Right renal pelvis (tissue), 4 donors: ENCODE measurements at places on chromosomes 12 and 14. TPM values are rescaled to one million over a fixed set of nuclear protein-coding genes. Genes with fewer than 3 reads are reported as not detected.

DNA sequence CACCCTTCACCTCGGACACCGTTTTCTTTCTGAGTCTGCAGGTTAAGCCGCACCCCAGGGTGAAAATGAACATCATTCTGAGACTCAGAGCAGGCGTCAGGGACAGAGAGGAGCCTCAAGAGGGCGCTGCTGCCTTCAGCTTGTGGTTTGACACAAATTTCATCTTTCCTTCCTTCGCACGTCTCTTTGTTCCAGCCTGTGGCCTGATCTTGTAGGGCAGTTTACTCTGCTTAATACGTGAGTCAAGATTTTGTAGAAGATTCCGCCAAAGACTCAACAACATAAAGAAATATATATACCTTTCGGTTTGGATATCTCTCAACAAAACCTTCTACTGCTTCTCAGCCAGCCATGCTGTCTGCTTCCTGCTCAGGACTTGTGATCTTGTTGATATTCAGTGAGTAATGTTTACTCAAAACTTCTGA is 329.3 kb upstream of the OR4E1 start:
- no peak for DNase-seq

GRCh38 chr12:127943481-127944210 is 323.3 kb upstream of the TMEM132C start:
- no peak for DNase-seq

Gene TEX52
- 0.63 TPM for polyA plus RNA-seq

Gene TMEM233
- polyA plus RNA-seq = 1.2 TPM

DNA sequence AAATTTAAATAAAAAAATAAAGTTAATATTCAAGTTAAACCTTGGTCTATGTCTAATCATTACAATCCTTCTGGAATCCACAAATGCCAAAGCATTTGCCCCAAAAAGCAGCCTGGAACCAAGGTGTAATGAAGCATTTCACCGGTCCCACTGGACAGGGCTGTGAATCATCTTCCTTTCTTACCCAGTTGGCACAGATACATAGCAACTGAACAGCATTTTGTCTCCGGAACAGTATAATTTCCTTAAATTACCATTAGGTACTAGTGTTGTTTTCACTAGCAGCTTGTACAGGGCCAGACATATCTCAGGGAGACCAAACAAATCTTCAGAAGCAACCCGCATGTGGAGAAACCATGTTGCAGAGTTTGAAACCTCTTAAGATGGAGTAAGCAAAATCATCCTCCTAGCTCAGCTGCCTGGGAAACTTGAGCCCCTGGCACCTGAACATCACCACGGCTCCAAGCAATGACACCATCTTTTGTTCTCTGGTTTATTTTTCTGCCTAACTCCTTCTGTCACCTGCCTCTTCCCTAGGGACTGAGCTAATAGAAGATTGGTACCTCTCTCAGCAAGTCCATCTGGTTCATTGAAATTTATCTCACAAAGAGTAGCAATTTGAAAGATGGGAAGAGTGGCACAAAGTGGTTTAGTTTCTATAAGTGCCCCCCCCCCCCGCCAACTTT is 17.9 kb upstream of the MDM1 start:
- DNase-seq = no peak

Gene B4GALNT1
- polyA plus RNA-seq = 0.82 TPM

GRCh38 chr12:65074932-65075331 is 46.2 kb downstream of the WIF1 start:
- DNase-seq = no peak

Gene SLC7A8
- polyA plus RNA-seq = 94.3 TPM

DNA sequence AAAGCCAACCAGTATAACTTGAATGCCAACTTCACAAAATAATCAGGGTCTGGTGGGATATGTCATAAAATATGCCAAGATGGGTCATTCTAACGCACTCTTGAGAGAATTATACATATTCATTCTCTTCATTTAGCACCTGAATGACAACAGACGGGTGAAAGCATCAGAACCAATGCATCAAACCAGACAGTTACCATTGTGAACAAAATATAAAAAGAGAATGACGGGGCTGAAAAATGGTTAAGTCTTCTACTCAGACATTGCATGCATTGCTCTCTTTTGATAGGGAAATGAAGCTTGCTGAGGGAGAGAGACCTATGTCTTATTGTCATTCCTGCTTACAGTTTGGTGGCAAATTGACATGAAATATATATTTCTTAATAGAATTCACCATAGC is 702.1 kb downstream of the NOVA1 start:
- no peak for DNase-seq

DNA sequence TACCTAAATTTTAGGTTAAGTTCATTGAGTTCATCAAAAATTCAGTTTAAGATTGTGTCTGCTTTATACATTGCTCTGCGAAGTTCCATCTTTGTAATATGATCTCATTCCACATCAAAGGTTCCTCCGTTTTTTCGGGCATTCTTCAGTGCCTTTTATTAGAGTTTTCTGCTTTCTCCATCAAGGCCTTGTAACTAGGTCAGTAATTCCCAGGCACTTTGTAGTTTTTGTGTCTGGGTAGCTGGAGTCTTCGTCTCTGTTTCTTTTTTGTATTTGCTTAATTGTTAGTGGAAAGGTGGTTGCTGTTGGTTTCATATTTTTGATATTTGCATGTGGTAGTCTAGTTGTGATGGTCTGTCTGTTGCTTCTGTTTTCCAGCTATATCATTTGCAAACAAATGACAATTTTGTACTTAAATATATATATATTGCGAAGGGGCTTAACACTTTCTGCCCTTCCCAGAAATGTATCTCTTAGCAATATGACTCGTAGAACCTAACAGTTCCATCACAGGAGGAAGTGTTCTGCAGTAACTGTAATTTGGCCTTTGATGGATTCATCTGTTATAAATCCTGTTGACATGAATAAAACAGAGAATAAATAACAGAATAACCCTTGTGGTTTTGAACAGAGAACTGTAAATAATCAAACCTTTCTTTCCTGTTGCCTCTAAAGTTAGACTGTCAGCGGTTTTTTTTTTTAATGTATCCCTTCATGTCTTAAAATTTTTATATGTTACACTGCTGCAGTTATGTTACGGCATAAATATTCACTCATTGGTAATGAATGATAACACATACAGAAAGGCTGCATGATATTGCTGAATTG is 88.4 kb upstream of the DYNC1H1 start:
- DNase-seq = no peak

- no peak for DNase-seq
Measured at GRCh38 chr12:51270067-51270950, at the start of gene SMAGP. SMAGP (minus strand) TSS chr12:51270415; CDS start chr12:51269278, 1,137 bp downstream.
